ENCODE measurements at places on chromosomes 11 and 22.

GRCh38 chr22:50112151-50113118, 22.6 kb downstream of the MOV10L1 start:
- no peak for DNase-seq
- H3K27ac ChIP-seq = no peak overlapping the region
- peaks cover 16% of the 10 kb centered on the region for H3K4me1 ChIP-seq
- peaks cover 25% of the 10 kb centered on the region for H3K27me3 ChIP-seq
- no peak overlapping the region for H3K4me3 ChIP-seq

GRCh38 chr22:24304062-24304675, 33.5 kb downstream of the SPECC1L start:
- H3K36me3 ChIP-seq = peaks cover 12% of the 10 kb centered on the region
- H3K4me3 ChIP-seq = no peak overlapping the region
- DNase-seq = no peak

GRCh38 chr11:59755701-59756557, 753 bp downstream of the STX3 start:
- H3K27ac ChIP-seq = peak overlapping the region; percentile 95
- no peaks in the 10 kb centered on the region for H3K36me3 ChIP-seq
- peak overlapping the region; percentile 81 for H3K4me3 ChIP-seq
- peak; percentile 94 for DNase-seq
- no peaks in the 10 kb centered on the region for H3K27me3 ChIP-seq
- peaks cover 43% of the 10 kb centered on the region for H3K4me1 ChIP-seq

GRCh38 chr22:35380537-35381423, at the start of gene HMOX1:
TSS of gene HMOX1 (plus strand) at chr22:35381096. CDS start at chr22:35381174, 78 bp downstream.
- H3K27me3 ChIP-seq = no peaks in the 10 kb centered on the region
- H3K4me3 ChIP-seq = peak within 1 kb of the TSS; percentile 67
- peak within 1 kb of the TSS; percentile 87 for H3K27ac ChIP-seq
- peaks cover 31% of the 10 kb centered on the region for H3K4me1 ChIP-seq

- no peaks in the 10 kb centered on the region for H3K36me3 ChIP-seq
- no peak for DNase-seq
- no peak overlapping the region for H3K27ac ChIP-seq
- no peaks in the 10 kb centered on the region for H3K27me3 ChIP-seq
- H3K4me3 ChIP-seq = no peak overlapping the region
Measured at GRCh38 chr11:17740649-17741235, 6.2 kb downstream of the KCNC1 start.

- DNase-seq = no peak
- no peak overlapping the region for H3K27ac ChIP-seq
- no peaks in the 10 kb centered on the region for H3K36me3 ChIP-seq
- no peaks in the 10 kb centered on the region for H3K4me1 ChIP-seq
- no peak overlapping the region for H3K4me3 ChIP-seq
Measured at GRCh38 chr11:28702871-28703270, 594.7 kb downstream of the METTL15 start.

DNA sequence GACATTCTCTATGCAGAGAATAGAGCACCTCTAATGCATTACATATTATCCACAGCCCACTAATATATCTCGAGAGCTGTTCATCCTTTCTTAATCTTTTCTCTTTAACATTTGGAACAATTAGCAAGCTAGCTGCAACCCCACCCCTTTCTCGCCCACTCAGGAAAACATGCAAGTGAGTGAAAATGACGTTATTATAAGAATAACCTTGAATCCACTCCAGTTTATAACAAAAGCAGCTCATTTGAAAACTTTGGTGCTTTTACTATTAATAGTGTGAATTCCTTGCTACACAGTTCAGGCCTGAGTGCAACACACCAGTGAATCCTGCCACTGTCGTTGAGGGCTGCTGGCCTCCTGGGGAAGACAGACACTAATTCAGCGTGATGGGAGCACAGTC, 63.3 kb upstream of the BMAL1 start:
- no peak for DNase-seq
- H3K27ac ChIP-seq = no peak overlapping the region
- H3K4me1 ChIP-seq = peaks cover 16% of the 10 kb centered on the region
- H3K27me3 ChIP-seq = no peaks in the 10 kb centered on the region
